Ovary (tissue), 10 donors: ENCODE measurements at places on chromosomes 2 and 18.

DNA sequence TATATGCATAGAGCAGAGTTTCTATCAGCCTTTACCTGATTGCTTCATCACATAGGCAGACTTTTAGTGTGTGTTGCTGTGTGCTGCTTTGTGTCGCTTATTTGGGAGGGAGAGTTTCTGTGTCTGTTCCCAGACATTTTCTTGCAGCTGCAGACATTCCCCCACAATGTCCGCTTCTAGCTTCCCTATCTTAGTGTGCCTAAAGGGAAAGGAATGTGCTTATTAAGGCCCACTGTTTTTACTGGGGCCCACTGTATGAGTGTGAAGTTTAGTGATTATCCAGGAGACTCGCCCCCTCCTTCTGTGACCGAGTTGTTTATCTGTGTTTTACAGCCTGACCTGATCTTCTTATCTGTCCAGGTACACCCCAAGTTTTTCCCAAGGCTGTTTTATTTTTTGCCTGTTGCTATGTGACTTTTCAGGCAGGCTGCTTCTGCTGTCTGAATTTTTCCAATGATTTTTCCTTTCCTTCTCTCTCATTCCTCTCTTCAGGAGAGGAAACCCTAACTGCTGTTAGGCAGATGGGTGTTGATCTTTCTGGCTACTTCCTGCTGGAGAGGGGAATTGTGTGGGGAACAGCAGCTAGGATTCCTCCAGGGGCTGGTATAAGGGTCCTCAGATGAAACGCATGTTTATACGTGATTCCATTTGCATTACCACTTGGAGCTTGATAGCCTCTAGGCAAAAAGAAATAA lies 47.6 kb downstream of the STK17B start:
- DNase-seq, result no peak

- DNase-seq, result no peak
These were observed 11.8 kb downstream of the GPR148 start for GRCh38 chr2:130740671-130741070.

DNA sequence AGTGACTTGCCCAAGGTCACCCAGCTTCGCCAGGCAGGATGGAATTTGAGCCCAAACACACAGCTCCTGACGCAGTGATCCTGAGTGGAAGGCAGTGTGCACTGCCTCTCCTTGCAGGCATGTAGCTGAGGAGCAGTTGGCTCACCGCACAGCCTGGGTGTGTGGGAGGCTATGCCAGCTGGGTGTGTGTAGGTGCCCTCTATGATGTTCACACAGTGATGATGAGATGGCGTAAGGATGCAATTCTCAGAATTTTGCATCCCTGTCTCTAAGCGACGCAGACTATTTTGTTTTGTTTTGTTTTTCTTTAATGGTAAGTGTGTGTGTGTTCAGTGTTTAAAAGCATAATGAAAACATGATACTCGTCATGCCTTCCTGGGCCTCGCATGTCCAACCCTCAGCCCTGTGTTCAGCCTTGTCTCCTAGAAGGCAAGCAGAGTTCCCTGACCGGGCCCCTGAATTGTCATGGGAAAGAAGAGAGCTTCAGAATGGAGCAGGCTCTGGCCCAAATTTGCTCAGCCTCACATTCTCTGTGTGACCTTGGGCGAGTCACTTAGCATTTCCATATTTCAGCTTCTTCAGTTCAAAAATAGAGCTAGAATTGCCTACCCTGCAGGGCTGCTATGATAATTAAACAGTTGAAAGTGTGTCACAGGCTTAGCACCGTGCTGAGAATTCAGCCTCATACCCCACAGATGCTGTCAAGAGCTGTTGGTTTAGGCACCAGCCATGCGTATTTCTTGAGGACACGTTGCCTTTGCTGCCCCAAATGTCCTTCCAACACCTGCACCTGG lies 603.6 kb upstream of the RAB6C start:
- DNase-seq, result no peak

DNA sequence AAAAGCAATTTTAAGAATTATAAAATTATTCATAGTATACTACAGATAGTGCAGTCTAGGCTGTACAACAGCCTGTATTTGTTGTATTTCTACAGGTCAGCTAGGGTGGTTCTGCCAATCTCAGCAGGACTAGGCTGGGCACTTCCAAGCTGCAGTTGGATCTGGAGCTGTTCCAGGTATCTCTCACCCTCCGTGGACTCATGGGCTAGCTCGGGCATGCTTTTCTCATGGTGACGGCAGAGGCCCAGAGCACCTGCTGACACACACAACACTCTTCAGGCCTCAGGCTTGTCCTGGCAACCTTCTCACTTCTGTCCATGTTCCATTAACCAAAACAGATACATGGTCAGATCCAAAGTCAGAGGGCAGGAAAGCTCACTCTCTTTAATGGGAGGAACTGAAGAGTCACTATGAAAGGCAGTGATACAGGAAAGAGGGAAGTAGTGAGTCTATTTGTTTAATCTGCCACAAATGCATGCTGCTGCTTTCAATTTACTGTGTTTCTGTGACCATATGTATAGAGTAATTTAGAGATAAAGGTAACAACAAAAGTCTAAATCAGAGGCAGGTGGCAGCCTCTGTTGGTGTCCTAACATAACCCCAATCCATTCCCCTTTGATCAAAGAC lies 462.4 kb upstream of the ACVR2A start:
- no peak for DNase-seq

DNA sequence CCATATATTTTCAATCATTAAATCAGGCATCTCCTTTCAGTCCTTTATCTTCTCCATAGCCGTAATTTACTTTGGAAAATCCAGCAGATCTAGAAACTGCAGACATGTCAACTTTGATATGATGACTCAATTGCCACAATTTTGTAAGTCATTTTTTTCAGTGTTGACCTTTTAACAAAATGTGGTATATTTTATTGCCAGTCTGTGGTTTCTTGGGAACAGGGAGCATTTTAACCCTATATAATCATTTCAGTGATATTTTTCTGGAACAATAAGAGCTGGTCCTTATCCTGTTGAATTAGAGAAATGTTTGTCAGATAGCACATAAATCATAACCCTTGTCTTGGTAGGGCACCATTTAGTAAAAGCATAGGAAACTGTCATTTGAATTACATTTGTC lies 90.9 kb upstream of the UBXN4 start:
- no peak for DNase-seq

DNA sequence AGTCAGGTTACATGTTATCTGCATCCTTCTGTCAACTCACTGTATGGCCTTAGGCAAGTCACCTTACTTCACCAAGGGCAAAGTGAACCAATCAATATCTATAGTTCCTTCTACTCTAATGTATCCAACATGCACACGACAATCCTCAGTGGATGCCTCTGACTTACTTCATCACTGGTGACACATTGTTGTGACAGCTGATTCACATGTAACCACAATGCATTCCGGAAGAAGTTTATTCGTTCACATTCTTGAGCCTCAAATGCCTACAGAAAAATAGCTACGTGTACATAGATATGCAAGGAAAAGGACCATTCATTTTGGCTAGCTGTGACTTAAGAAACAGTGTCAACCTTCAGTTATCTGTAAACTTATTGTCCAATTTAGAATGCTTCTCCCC lies 26.3 kb upstream of the EPG5 start:
- DNase-seq, result no peak

DNA sequence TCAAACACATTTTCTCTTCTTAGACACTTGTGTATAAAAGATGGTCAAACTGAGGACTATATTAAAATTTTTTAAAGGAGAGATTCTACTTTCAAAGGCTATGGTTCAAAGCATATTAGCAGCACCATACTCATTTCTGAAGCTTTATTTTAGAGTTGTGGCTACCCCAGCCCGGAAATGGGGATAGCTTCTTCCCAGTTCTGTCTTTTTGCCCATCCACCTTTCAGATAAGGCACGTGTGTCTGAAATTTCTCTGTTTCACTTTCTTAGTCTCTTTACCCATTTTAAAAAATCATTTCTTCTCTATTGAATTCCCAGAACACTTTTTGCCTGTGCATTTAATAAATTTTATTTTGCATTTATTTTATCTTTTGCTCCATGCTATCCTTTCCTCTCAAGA lies 431.5 kb downstream of the RNF144A start:
- DNase-seq, result no peak

DNA sequence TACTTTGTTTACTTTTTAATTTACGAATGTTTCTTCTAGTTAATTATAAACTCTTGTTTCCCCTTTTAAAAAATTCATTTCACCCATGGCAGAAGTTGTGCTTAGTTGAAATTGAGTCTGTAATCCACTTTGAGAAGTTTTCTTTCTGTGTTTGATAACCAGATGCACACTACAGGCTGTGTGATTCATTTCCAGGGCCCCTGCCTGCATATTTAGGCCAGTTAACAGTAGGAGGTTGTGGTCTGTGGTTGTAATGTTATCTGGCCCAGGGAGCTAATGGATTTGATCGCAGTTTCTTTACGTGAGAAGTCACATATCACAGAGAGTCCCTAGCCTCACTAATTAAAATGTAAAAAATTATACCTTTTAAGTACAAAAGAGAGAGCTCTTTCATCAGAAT lies 3.3 kb downstream of the CDH7 start:
- no peak for DNase-seq

DNA sequence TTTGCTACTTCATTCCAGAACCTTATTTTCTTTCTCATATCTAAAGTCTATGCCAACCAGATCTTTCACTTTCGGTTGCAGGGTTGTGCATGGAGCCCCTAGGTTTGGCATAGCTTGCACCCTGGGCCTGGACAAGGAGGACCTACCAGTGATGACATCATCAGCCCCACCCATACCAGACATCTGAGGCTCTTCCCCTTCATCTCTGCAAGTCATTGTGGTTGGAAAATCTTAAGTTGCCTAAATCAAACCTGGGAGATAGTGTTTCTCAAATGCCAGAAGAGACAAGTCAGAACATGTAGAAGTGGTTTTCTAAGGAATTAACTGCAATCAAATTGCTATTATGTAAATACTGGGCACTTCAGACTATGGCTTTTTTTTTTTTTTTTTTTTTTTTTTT lies 363.3 kb downstream of the ZNF516 start:
- no peak for DNase-seq

- no peak for DNase-seq
These were observed 272.2 kb upstream of the ACVR2A start for GRCh38 chr2:147572622-147573021.
